ENCODE measurements at places on chromosomes 13 and 19.

GRCh38 chr13:43510956-43511901 is 275.5 kb downstream of the ENOX1 start:
- DNase-seq, result no peak

DNA sequence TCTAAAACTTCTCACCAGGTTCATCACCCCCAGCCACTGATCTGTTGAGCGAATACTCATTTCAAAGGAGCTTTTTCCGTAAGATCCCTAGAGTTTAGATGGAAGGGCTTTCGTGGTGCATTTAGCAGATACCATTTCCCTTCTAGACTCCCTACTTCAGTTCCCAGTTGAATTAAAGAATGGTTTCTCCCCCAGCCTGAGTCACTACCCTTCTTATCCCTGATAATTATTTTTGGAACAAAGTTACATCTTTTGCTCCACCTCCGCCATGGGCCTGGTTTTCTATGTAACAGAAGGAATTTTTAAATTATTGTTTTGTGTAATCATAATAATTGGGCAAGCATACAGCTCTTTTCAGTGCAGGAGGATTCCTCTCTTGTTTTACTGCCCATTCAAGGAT is 22.0 kb downstream of the USPL1 start:
- DNase-seq, result no peak

DNA sequence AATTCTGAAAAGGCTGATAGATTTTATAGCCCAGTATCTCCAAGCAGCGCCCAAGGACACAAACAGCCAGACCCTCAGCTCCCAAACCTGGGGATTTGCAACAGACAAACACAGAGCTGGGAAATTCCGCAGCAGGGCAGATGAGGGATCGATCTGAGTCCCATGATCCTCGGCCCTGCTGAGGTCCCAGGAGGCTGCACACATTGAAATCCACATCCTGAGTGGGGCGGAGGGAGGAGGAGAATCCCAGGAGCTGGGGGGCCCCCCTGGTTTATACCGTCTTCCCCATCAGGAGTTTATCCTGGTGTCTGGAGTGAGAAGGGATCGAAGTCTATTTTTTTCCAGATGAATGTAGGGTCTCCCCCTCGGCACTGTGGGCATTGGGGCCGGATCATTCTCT is 49.3 kb downstream of the GNG7 start:
- DNase-seq, result no peak

- no peak for DNase-seq
These were observed 4.5 kb upstream of the EPSTI1 start for GRCh38 chr13:42996584-42996983.

DNA sequence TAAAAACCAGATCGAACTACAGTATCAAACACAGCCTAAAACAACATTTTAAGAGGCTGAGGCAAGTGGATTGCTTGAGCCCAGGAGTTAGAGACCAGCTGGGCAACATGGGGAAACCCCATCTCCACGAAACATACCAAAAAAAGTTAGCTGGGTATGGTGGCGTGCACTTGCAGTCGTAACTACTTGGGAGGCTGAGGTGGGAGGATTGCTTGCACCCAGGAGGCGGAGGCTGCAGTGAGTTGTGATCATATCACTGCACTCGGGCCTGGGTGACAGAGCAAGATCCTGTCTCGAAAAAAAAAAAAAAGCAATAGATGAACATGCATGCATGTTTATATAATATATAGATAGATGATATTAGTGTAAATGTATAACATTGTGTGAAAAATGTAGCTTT is 5.2 kb upstream of the MRPS31 start:
- DNase-seq, result no peak

DNA sequence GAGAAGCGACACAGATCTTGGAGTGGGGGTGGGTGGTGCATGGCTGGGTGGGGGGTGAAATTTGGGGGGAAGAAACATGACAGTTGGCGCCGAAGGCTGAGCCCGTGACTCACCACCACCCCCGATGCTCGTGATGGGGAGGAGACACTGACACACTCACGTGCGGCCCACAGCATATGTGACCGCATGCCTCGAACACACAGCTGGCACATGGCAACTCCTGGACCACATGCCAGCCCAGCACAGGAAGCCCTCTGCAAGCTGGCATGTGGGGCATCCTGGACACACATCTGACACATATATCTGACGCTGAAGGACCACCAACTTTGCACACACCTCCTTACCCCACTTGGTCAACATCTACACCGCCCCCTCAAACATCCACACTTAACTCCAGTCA is 1.2 kb upstream of the GRIK5 start:
- DNase-seq, result no peak

- no peak for DNase-seq
These were observed 12.0 kb upstream of the SLC46A3 start for GRCh38 chr13:28730762-28731161.

DNA sequence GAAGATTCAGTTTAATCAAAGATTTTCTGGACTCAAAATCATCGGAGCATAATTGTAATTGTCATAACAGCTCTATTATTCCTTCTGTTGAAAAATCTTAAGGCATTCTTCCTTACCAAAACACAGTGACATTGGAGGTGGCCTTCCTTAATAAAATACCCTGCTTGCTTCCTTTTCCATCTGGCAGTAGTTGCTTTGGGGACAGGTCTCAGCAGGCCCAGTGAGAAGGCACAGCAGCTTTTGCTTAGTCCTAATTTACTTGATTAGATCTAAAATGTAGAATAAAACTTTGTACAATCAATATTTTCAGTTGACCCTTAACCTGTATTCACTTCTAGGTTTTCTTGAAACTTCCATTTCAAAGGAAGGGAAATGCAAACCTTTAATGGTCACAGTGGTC is 471.6 kb downstream of the PCDH20 start:
- DNase-seq, result no peak

DNA sequence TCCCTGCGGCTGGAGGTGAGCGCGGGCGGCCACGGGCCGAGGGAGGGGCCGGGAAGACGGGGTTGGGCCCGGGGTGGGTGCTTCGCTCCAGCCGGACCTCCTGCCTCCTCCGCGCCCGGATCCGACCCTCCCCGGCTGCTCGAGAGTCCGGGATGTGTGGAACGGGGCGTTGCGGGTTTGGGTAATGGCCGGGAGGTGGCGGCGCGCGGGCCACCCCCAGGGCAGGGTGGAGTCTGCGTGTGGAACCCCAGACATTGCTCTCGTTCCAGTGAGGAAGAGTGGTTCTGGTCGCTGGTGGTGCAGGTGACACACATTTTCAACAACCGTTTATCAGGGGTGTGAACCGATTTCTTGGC is 38.8 kb downstream of the ARHGEF7 start:
- no peak for DNase-seq

DNA sequence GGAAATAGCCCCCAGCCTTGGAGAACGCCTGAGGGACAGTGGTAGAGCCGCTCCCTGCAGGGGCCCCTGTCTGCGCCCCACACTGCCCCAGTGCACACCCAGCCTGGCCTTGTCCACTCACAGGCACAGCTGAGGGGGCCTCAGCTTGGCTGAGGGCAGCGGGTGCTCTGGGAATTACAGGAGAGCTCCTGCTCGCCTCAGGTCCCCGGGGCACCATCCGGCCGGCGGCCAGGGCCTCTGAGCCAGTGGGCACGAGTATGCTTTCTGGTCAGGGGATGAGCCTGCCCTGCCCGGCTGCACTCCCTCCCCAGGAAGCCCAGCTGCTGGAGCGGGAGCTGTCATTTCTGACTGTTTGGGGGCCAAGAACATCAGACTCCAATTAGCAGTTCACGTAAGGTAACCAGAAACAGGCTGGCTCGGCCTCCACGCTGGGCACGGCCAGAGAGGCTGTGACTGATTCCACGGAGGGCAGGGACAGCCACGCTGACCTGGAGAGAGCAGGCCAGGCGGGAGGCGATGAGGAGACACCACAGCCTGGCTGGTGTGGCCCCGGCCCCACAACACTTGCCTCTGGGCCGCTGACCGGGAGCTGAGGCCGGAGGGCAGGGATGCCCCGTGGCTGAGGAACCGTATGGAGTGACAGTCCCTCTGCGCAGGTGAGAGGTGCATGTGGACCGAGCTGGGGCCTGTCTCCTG is 15.4 kb downstream of the CEBPG start:
- no peak for DNase-seq

DNA sequence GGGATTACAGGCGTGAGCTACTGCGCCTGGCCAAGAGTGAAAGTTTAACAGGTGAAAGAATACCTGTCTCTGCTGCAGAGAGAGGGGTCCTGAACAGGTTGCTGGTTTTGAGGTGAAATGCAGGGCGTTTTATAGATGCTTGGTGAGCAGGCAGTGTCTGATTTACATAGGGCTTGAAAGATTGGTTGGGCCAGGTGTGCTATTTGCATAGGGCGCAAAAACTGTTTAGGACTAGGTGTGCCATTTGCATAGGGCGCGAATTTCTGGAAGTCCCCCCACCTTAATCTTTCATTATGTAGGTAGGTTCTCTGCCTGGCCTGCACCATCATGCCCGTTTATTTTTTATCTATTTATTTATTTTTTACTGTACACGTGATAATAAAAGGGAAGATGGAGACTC is 4.5 kb upstream of the NDUFB7 start:
- DNase-seq, result no peak

DNA sequence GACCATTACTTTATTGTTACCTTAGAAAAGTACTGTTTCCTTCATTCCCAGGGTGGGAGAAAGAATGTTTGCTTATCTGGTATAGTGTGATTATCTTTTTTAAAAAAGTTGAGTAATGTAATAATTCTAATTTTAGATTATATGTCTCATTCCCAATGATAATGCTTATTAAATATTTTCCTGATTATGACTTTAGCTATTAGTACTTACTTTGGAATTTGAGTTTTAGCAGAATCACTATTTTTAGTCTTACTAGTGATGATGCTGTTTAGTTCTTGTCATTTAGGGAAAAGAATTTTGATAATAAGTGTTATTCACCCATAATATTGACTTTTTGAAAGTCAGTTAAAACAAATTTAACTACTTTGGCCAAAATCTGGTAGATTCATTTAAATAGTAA is 95.2 kb downstream of the FRY start:
- DNase-seq, result no peak

DNA sequence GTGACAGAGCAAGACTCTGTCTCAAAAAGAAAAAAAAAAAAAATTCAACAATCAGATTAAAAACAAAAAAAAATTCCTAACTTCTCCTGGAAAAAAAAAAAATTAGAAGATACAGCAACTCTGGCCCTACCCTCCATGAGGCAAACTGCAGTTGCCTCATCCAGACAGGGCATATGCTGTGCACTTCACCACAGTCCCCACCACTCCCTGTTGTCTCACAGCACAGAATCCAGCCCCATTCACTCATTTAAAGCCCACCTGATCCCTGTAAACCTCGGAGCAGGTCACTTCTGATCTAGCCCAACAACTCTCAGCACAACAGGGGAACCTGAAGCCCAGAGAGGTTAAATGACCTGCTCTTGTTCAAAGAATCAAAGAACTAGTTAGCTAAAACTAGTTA is 24.9 kb downstream of the RHPN2 start:
- DNase-seq, result no peak

- no peak for DNase-seq
These were observed at the start of gene CD70 for GRCh38 chr19:6590827-6591319. Gene CD70, minus strand, starts transcription at chr19:6591150. Its CDS starts 148 bp downstream, at chr19:6591002.

GRCh38 chr13:83877651-83878355 is 4.5 kb downstream of the SLITRK1 start:
- no peak for DNase-seq

DNA sequence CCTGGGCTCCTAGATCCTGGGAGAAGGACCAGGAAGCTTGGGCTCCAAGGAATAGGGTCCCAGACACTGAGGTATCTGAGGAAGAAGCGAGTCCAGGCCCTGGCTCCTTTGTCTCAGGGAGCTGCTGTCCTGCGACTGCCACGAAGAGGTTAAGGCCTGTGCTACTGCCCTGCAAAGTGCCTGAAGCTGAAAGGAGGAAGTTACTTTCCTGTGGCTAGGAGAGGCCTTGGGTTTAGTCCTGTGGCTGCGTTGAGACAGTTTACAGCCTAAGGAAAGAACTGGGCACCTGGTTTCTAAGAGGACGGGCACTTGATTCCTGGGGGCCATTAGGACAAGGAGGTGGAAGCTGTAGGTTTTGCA is 2.8 kb downstream of the MYADM start:
- DNase-seq, result no peak

DNA sequence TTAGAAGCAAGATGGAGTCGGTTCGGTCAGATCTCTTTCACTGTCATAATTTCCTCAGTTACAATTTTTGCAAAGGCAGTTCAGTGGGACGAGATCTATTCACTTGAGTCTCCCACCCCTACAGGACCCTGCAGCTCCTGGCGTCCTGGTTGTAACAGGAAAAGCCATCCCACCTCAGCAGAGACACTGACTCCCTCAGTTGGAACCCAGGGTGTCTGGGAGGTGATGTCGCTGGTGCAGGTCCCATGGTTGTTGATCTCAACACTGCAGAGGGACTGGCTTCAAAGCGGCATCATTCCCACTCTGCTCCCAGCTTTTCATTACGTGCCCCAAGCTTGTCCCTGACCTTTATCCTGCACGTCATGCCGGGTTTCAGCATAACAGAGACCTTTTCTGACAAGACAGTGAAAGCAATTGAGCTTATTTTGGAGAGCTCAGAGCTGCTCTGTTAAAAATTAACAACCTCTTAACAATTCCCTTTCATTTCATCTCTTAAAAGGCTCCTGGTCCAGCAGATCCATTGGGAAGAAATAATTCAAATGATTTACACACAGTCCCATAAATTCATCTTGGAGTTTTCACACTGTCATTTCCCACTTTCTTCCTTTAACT is 17.6 kb upstream of the COG3 start:
- DNase-seq, result no peak

DNA sequence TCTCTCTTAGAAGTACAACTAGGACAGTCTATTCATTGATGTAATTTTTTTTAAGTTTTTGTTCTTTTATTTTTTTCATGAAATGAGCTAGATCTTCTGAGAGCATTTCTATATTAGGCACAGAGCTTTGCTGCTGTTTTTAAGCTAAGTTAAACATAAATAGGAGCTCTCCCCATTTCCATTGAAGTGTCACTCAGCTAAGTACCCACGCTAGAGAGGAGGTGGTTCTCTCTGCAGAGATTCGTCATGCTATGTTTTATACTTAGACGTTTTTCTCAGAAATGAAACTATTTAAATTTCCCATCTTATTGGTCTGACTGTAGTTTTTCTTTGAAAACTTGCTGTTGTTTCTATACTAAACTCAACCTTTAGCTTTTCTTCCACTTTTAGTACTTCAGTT is 271.5 kb downstream of the PCDH9 start:
- DNase-seq, result no peak

- DNase-seq, result no peak
These were observed 50.0 kb upstream of the WDFY2 start for GRCh38 chr13:51534041-51534817.

DNA sequence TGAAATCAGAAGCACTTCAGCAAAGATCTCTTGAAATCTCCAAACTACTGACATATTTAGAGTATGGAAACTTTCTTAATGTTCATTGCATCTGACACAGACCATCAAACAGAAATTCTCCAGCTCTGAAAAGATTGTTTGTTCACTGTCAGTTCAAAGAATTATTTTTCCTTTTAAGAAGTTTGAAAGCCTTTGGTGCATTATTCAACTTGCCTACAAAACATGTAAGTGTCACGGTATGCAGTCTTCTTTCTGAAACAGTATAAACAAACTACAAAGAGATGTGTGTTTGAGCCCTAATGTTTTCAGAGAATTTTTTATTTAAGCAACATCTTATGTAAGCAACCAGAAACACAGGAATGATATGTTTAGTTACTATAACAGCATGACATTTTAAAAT is 125.4 kb downstream of the FGF14 start:
- DNase-seq, result no peak

Measured in vagina (tissue), 2 donors.